Type B pancreatic cell (in vitro differentiated cells): ENCODE measurements at places on chromosomes 4 and X.
A peak's percentile ranks its signal among the peaks of the same experiment; 100 is the strongest.

GRCh38 chr4:15003401-15003890 lies 1.2 kb downstream of the CPEB2 start:
- DNase-seq = peak; percentile 71

- no peak for DNase-seq
Measured at GRCh38 chr4:87103691-87104187, 116.7 kb downstream of the KLHL8 start.

DNA sequence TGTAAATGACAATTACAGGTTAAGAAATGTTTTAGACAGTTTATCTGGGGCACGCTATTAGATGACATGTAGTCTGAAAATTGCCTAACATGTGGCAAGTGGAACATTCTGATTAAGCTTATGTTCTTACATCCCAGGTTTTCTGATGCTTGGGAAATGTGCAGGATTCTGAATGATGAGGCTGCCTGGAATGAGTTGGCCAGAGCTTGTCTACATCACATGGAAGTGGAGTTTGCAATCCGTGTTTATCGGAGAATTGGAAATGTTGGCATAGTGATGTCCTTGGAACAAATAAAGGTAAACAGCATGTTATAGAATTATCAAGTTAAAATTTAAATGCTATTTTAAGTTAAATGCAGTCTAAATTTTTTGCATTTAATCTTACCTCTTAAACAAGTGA lies 49.3 kb downstream of the WDR19 start:
- no peak for DNase-seq

DNA sequence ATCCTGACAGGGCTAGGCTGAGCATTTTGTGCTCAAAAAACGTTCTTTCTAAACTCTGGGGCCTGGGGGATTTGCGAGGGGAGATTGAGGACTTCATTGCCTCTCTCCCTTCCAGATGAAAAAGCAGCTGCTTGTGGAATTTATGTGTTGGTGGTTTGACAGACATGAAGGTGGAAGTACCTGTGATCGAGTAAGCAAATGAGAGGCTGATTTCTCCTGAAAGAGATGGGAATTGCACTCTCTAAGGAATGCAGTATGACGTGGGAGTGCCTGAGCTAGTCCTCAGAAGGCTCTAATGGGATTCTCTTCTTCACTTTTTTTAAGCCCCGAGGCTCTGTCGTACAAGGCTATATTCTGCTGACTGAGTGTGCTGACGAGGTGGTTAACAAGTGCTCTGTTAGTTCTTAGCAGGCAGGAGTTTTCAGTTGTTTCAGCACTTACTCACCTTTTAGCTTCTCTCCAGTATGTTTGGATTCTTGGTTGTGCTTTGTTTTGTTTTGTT lies 426.8 kb upstream of the CNKSR2 start:
- no peak for DNase-seq

DNA sequence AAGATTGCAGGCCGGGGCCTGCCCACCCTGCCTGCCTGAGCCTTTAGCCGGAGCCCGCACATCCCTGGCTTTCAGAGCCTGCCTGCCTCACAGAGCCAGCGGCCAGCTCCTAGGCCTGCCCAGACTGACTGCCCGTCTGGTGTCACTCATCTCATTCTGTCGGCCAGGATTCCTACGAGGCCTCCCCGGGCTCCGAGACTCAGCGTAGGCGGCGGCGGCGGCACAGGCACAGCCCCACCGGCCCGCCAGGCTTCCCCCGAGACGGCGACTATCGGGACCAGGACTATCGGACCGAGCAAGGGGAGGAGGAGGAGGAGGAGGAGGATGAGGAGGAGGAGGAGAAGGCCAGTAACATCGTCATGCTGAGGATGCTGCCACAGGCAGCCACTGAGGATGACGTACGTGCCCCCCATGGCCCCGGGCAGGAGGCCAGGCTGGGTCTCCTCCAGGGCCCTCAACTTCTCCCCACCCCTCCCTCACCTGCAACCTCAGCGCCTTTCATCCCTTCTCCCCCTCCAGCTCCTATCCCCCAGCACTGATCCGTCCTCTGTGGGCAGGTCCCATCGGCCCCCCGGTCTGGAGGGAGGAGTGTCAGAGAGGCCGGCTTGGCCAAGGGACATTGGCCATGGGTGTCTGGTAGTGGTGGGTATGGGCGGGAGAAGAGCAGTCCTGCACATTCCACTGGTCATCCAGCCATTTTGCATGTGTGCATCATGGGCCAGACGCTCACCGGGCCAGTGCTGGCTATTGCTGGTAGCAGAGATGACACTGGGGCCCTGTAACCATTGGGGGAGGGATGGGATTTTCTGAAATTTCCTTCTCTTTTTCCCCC lies 22.6 kb upstream of the UBA1 start:
- no peak for DNase-seq

GRCh38 chrX:136021903-136022302 lies 36.7 kb downstream of the SLC9A6 start:
- no peak for DNase-seq

DNA sequence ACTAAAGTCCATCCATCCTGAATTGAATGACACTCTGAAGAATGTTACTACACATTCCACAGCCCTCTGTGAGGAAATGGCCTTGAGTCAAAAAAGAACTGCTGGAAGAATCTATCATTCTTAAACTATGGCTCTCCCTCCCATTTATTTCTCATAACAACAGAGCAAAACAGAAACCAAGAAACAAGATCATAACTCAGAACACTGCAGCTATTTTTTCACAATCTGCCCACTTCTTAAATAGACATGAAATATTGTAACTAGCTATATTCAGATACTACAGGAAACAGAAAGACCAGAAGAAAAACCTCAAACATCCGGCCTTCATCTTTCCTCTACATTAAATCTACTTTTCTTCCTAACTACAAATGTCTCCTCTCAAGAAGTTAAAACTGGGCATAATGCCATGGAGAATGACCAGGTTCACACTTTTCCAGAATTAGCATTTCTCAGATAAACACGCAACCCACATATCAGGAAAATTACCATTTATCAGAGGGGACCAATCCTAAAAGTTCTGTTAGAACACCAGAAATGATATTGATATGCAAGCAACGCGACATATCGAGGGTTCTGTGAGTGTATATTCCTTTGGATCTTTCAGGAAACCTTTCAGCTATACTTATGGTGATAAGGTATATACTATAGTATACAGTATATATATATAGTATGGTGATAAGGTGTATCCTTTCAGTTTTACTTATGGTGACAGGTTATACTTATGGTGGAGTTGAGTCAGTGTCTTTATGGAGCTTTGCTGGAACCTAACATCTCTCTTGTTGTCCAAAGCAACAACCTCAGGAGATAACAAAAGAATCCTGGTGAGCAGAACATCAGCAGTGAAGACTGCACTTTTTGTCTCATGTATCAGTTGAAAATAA lies 60.4 kb upstream of the IRF2 start:
- no peak for DNase-seq

DNA sequence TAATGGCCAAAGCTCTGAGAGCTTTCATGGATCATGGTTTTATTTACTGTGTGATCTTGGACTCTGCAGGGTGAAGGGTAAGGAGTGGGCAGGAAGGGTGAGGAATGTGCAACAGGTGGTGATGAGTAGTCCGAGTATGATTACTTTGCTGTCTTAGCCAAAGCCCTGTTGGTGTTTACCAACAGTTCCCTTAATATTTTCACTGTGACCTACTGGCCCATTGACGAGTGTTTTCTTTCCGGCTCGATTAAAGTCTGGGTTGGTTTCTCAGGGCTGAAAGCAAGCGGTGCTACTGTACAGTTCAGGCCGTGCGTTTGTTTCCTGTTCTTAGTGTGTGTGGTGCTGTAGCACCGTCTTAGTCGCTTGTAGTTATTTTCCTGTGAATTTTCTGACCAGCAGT lies 2.6 kb downstream of the ARHGAP24 start:
- DNase-seq = no peak

GRCh38 chrX:53456254-53456653 lies 22.1 kb upstream of the HSD17B10 start:
- no peak for DNase-seq

DNA sequence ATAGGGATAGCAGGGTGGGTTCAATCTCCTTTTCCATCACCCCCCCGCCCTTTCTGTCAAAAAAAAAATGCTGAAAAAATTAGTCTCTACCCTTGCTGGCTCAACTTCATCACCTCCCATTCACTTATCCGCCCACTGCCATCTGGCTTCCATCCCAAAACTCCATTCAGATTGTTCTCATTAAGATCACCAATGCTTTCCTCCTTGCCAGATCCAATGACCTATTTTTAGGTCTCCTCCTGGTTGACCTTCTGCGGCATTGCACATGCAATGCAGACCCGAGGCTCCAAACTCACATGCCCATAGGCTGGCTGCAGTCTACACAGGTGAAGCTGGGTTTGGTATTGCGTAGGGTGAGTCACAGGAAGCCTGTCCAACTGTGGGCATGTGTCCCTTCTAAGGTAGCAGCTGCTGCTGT lies 21.1 kb upstream of the STIM2 start:
- no peak for DNase-seq

- no peak for DNase-seq
Measured at GRCh38 chr4:60962286-60962685, 237.8 kb upstream of the ADGRL3 start.

DNA sequence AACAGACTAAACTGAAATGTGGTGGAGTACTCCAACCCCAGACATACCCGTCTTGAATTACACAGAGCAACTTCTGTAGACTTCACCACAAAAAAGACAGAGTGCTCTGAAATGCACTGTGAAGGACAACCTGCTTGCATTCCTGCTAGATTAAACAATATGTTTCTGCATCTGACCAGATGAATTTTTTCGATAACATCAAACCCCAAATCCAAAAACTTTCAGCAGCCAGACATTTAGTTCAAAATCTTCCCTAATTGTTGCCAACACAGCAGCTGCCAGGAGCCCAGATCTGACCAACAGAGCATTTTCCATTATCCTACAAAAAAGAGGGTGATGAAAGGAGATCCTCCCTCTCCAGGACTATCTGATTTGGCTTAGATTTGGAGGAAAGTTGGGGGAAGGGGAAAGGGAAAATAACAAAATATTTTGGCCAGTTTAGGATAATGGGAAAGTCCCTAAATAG lies 356.5 kb downstream of the PDGFC start:
- DNase-seq = no peak

DNA sequence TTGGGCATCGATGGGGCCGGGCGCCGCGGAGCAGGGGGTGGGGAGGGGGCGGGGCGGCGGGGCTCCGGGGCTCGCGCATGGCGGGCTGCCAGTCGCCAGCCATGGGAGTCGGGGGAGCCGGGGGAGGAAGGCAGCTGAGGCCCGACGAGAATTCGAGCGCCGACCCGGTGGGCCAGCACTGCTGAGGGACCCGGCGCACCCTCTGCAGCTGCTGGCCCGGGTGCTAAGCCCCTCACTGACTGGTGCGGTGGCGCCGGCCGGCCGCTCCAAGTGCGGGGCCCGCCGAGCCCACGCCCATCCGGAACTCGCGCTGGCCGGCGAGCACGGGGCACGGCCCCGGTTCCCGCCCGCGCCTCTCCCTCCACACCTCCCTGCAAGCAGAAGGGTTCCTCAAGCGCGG lies 49.4 kb downstream of the GSX2 start:
- DNase-seq = no peak

DNA sequence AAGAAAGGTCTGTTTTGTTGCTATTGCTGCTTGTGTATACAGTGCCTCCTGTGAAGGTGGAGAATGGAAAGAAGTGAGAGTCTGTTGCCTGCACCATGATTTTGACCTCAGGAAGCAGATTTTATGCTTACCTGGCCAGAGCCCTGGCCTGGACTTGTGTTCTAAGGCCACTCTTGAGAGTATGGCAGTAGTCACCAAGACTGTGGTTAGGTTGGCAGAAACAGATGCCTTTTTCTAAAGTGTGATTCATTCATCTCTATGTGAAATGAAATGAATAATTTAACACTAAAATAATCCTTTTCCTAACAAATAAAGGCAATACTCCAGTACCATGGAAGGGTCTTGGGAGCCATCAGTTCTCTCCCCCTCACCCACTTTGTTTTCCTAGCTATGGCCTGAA lies 161.8 kb downstream of the DCLK2 start:
- DNase-seq = no peak

DNA sequence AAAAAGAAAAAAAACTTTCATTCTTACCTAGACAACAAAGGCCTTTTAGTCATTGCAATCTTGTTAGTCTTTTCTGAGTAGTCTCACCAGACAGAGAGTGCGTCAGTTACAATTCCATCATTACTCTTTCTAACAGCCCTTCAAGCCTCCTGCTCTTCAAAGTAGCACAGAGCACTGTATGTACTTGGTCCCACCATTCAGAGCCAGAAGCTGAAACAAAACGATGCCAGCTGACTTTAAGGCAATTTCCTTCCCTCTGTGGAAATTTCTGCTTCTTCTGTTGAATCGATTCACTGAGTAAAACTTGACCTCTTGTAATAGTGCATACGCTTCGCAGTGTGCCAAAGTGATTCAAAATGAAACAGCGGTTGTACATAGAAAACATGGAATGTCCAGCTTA lies 57.7 kb upstream of the TENM3 start:
- DNase-seq = no peak

GRCh38 chr4:41216294-41217019 lies 2.1 kb upstream of the APBB2 start:
- peak; percentile 86 for DNase-seq
